ENCODE measurements at places on chromosomes 1 and 21.

GRCh38 chr1:46594063-46594462 is 10.0 kb downstream of the MKNK1 start:
- no peak for DNase-seq

DNA sequence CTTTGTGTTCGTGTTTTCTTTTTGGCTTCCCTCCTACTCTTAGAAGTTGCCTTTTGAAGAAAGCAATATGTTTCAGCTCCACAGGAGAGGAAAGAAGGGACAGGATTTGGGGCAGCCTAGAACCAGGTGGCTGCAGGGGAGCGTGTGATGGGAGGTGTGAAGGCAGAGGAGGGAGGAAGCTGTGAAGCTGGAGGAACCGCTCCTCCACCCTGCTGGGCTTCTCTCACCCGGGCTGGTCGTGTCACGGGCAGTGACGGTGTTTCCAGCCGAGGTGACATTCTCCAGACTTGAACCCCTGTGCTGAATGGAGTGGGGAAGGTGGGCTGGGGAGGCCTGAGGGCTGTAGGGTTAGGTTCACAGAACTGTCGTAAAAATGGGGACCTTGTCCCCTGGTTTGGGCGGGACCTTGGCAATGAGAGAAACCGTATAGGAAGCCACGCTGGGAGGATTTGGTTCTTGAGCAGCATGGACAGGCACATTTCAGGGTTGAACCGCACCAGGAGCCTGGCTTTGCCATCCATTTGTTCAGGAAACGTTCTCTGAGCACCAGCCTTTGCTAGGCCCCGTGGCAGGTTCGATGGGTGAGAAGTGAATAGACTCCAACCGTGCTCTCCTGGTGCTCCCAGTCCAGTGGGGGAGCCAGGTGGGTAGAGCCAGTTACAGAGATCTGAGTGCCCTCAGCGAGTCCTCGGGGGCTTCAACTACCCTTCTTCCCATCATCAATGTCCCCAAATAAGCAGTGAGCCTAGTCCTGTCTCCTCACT is 103.0 kb downstream of the PRDM2 start:
- no peak for DNase-seq

GRCh38 chr1:115326419-115326818 is 11.6 kb downstream of the NGF start:
- no peak for DNase-seq

GRCh38 chr1:246790364-246790763 is 66.2 kb downstream of the SCCPDH start:
- DNase-seq = no peak

GRCh38 chr1:171173069-171173468 is 12.0 kb upstream of the FMO2 start:
- DNase-seq = no peak

- DNase-seq = no peak
Measured at GRCh38 chr21:22993822-22994574, 1995.8 kb downstream of the NCAM2 start.

GRCh38 chr1:150708595-150708994 is 11.6 kb upstream of the GOLPH3L start:
- DNase-seq = no peak

DNA sequence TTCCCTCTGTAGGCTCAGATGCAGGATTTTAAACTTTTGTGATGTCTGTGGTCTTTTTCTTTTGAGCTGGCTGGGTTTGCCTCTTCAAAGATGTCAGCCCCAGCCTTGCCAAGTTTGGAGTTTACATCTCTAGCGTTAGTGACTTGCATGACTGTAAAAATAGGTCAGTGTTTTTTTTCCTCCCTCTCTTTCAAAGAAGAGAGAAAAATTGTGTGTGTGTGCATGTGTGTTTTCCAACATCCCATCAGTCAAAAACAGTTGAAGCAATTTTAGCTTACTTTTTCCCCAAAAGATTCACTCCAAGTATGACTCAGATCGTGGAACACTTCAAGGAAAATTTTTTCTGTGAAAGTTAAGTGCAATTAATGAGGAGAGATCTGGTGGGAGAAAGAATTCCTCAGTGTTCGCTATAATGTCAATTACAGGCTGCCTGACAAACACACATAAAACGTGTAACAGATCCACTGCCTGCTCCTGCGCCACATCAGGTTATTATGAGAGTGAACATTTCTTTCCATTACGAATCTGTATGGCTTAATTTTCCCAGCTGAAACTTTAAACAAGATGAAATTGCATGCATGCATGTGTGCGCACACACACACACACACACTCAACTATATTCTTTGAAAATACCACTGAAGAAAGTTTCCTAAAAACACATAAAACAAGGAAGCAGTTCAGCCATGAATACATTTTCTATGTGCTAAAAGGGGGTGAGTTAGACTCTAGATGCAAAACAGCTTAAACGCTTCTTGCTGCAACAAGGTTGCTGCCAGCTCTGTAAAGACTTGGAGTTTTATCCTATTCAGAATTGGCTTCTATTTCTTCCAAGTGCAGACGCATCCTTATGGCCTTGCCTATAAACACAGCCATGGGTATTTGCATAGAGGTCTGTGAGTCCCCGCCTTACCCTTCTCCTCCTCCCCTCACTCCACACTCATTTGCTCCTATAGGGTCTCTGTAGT is 55.5 kb downstream of the TLR5 start:
- DNase-seq = no peak

Data from tibial nerve (tissue), 4 donors.